Fibroblast of pulmonary artery (primary cell): ENCODE measurements at places on chromosomes 11 and 22.

DNA sequence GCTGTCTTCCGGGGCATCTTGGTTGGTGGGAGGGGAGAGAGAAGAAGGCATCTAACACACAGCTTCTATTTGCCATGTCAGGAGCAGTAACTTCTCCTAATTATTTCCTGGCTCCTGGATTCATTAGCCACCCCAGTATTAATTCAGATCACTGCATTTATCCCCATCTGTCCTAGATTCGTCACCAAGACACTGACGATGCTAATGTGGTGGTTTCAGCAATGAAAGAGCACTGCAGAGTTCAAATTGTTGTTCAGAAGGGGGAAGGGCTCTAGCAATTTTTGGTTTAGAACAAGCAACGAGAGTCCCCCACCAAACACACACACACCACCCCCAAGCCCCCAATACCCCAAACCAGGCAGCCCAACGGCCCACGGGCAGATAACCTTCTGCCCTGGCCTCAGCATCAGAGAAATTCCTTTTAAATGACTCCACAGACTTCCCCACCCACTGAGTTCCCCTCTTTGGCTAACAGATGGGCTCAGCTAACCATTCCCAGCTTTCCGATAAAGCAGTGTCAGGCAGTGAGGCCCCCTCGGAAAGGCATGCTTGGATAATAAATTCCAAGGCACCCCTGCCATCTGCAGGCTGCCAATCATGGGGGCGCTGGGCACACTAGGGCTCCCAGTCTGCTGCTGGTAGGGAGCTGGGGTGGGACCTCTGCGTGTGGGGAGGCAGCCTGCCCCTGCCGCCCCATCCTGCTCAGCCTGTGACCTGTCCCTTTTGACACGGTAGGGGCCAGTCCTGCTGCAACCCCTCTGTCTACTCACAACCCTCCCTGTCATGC, 453.5 kb downstream of the MIAT start:
- DNase-seq, result peak; percentile 53

DNA sequence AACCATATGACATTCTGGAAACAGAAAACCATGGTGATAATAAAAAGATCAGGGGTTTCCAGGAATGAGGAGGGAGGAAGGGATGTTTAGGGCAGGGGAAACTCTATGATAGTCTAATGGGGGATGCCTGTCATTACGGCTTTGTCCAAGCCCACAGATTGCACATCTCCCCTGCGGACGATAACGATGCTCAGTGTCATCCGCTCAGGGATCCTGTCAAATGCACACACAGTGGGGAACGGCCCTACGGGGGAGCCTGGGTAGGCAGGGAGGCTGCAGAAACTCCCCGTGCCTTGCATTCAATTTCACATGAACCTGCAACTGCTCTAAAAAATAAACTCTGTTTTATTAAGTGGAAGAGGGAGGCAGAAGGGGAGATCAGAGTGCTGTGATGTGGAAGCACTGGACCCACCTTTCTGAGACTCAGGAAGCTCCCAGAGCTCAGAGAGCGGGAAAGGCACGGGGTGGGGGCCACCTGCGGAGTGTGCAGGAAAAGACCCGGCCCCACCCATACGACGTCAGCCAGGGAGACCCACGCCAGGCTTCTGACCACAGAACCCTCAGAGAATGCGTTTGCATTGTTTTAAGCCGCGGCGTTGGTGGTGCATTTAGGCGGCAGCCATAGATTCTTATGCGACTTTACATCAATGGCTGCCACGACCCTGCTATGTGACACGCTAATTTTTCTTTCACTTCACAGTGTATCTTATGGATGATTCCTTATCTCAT, 543.5 kb downstream of the BRD1 start:
- no peak for DNase-seq

DNA sequence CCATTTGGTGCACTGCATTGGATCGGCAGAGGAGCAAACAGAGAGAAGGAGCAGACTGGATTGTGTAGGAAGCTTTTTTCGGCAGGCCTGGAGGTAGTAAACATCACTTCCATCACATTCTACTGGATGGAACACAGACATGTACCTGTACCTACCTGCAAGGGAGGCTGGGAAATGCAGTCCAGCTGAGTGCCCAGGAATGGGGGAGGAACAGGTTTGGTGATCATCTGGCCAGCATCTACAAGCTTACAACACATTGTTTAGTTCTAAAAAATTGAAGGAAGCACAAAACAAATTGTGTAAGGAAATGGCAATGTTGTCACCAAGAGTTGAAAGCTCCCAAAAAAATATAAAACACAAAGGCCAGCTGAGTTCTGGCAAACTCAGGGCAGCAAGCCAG, 19.1 kb downstream of the SMIM38 start:
- DNase-seq, result no peak

- no peak for DNase-seq
Observed at GRCh38 chr22:43272301-43272700, 70.9 kb downstream of the SCUBE1 start.

DNA sequence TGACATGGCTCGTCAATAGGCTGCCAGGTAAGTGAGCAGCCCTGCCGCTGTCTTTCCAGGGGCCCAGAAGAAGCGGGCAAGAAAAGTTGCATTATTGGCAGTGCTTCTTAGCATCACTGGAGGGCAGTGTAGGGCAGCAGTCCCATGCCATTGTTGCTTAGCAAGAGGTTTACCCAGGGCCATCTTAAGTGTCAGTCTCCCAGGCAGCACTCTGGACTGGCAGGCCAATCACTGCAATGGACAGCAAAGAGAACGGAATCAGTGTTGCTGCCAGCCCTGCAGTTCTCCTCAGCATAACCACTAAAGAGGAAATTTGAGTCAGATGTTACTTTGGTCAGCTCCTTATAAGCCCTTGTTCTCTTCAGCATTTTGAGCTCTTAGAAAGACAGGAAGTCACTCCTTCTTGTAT, 13.4 kb upstream of the GRK2 start:
- peak; percentile 63 for DNase-seq

- no peak for DNase-seq
Observed at GRCh38 chr22:30695871-30696655, 1.4 kb downstream of the OSBP2 start.

- peak; percentile 92 for DNase-seq
Observed at GRCh38 chr11:35030716-35031213, 108.2 kb upstream of the CD44 start.

- DNase-seq, result no peak
Observed at GRCh38 chr11:8573777-8574176, 20.3 kb downstream of the STK33 start.

DNA sequence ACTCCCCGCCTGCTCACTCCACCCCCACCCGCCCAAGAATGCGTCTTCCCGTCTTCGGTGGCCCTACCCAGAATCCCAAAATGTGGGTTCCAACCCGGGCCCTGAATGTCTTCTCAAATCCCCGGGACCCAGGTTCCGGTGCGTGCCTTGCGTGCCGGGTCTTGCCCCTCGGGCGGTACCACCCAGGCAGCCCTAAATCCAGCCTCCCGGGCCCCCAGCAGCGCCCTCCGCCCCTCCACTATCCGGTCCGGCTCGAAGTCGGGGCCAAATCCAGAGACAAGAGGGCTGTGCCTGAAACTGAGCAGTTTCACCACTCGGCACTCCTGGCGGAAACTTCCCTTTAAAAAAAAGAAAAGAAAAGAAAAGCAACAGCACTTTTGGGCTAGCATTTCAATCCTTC, 16.3 kb upstream of the CCT8L2 start:
- no peak for DNase-seq

DNA sequence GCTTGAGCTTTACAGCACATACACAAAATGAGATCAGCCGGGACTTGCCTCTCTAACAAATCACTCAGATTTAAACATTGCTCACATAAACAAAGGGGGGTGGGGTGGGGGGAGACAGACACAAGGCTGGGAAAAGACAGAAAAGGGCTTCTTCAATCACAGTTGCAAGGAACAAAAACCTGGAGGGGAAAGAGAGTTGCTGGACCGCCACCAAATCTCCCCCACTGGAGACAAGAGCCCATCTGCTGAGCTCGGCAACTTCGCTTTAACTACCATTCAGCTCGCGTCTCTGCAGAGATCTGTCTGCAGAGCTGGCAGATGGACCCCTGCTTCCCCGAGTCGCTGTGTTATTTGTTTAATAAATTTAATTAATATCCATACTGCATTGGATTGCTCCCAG, 165.0 kb downstream of the RCN1 start:
- no peak for DNase-seq

- no peak for DNase-seq
Observed at GRCh38 chr11:96706761-96707160, 316.9 kb downstream of the JRKL start.

DNA sequence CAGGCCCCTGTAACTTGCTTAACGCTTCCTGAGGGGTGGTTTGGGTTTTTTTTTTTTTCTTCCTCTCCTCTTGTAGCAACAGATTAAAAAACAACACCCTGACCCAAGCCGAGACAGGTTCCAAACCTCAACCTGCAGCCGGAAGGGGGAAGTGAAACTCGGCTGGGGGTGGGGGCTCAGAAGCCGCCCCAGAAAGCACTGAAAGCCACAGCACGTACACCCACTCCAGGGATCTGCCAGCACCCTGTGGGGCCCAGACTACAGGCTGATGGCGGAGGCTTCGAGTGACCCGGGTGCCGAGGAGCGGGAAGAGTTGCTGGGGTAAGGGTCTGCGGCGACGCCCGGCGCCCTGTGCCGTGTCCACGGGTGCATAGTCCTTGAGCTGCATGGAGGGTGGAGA, at the start of gene LSP1:
Gene LSP1 (plus strand): TSS at position 208 of the 400 bp plus-strand sequence. CDS start 61 bp downstream, at position 269.
- DNase-seq, result no peak

- no peak for DNase-seq
Observed at GRCh38 chr11:79668575-79668974, 227.7 kb upstream of the TENM4 start.
